ENCODE measurements at places on chromosomes 7 and 10. TPM values are rescaled to one million over a fixed set of nuclear protein-coding genes. Genes with fewer than 3 reads are reported as not detected.

Gene C10orf53
- not detected for total RNA-seq

Gene KLHDC10
- total RNA-seq = 51.7 TPM

Gene VIPR2
- total RNA-seq = 2.0 TPM

DNA sequence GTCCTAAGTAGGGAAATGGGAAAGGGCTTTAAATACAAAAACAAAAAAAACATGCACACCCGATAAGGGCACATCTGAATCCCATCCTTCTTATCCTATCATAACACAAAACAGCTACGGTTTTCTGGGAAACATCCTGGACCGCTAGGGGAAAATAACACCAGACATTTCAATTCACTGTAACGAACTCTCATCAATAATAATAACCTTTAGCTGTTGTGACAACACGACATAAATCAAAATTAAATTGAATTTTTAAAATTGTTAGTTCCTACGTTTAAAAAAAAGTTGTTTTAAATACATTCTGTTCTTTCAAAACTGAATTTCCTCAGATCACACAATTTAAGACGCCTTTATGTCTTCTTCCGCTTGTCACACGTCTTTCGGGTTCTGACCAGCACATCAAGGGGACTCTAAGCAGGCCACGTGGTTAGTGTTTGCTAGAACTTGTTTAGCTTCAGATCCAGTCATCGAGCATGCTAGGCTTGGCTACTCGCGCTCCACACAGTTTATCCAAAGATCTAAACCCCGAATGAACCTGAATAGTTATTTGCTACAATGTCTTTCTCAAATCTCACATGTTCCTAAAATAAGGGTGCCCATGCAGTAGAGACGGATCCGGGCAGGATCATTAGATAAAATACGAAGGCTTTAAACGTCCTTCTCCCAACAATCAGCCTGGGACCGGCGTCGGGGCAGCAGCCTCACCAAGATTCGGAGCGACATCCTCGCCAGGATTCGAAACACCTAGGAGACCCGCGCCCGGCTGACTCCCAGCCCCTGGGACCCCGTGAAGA lies 839 bp downstream of the IKZF5 start:
- peak; percentile 32 for DNase-seq

DNA sequence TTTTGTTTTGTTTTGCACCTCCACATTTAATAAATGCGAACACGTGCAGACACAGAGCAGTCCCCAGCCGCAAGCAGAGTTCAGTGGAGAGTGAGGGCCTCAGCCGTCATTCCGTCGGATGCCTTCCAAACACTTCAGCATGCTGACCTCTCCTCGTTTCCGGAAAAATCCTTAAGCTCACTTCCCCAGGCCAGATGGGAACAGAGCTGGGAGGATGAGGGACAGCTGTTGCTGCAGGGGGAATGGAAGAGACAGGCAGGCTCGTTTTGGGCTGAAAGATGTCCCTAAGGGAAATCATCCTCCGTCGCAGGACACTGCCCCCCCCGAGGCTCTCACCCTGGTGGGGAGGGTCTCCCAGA lies 17.2 kb upstream of the FGFR2 start:
- DNase-seq = no peak

DNA sequence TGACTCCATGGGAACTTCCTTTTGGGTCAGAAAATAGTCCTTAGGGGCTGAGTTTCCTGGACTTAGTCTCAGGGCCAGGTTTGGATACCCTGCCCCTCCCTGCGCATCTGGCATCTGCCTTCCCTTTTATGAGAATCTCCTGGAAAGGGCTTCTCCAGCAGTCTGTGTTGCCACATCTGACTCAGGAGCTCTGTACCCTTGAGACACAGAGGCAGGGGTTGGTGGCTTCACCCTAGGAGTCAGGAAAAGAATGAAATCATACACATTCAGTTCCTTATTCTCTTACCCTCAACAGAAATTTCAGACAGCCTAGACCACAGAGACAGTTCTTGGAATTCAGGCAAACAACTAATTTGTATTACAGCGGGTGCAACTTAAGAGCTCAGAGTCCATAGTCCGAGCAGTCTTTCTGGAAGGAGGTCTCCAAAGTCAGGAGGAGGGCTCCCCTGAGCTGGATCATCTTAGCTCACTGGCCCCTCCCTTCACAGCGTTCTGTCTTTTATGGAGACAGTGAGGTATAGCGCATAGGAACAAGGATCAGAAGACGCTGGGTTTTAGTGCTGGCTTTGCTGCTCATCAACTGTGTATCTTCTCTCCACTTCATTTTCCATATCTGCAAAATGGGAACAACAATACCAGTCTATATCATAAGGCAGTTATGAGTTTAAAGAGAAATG lies 3.0 kb upstream of the PLAU start:
- DNase-seq = no peak
